Fibroblast of the aortic adventitia (primary cell): ENCODE measurements at places on chromosomes 12 and 14. TPM values are rescaled to one million over a fixed set of nuclear protein-coding genes. Genes with fewer than 3 reads are reported as not detected.
A peak's percentile ranks its signal among the peaks of the same experiment; 100 is the strongest.

- DNase-seq = no peak
These were observed 172.5 kb downstream of the GXYLT1 start for GRCh38 chr12:41972196-41972595.

The CLEC4D gene
- total RNA-seq = not detected in 2 replicates

DNA sequence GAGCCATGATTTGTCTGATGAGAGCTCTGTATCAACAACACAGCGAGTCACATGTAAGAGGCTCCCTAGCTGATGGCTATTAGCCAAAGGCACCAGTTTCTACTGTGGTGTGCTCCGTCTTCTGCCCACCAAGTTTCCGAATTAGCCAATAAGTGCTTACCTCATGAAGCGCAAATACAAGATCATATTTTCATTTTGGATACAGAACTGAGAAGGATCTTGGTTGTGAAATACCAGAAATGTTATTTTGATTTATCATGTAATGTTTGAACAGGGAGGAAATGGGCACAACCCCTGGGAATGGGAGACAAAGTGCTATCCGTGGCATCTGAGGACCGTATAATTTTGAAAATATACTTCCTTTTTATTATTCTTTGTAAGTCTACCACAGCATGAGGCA lies 234.3 kb downstream of the DACT1 start:
- peak; percentile 26 for DNase-seq

- DNase-seq = peak; percentile 18
These were observed 160.1 kb downstream of the STXBP6 start for GRCh38 chr14:24889843-24890242.

DNA sequence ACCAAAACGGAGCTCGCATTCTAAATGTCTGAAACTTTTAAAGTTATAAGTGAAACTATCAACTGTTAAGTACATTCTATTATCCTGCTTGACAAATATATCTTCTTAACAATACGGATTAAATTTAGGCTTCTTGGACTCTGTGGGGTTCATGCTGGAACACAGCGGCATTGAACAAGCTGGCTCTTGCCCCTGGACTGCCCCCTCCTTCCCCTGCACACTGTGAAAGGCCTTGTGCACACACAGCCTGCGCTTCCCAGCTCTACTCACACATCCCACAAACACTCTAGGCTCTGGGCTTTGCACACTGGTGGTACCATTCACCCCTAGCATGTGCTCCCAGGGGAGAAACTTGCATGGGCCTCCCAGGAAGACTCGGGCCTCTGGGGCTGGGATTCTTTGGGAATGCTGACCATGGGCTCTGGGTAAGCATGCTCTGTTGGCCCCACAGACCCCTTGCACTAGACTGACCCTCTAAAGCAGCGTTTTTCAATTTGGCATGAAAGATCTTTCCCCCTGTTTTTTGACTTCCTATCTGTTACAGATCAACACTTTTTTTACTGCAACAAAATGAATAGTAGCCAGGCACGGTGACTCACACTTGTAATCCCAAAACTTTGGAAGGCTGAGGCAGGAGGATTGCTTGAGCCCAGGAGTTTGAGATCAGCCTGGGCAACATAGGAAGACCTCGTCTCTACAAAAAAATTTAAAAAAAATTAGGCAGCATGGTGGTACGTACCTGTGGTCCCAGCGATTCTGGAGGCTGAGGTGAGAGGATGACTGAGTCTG lies 96.2 kb upstream of the CPM start:
- peak; percentile 48 for DNase-seq

DNA sequence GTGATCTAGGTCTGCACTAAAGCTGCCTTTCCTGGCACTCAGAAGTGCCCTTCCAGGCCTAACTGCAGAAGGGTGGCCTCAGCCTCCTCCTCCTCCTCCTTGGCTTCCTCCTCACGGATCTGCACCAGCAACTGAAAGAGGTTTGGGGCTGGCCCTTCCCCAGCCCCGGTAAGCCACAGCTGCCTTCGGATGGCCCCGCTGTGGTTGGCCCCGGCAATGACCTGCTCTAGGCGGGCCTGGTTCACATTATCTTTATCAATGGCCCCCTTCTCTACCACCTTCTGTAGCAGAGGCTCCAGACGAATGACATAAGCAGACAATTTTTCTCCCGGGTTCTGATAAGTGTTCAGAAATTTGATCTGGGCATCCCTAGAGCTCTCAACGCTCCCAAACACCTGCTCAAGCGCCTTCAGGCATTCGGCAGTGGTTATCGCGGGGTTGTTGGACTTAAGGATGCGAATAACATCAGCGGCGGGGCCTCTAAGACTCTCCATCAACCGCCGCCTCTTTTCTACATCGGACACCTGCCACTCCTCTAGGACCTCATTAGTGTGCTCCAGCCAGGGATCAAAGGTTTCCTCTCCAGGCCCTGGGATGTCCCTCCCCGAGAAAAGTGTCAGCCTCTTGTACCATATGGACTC lies 1.5 kb downstream of the PNMA1 start:
- peak; percentile 25 for DNase-seq

GRCh38 chr14:94364964-94365363 lies 23.4 kb downstream of the SERPINA1 start:
- DNase-seq = no peak

GRCh38 chr12:8780389-8780788 lies 42.0 kb upstream of the A2ML1 start:
- peak; percentile 49 for DNase-seq

- DNase-seq = no peak
These were observed 7.8 kb downstream of the RNF41 start for GRCh38 chr12:56213878-56214277.

The GPR65 gene
- total RNA-seq = 0.09 TPM in 1 of 2 replicates, not detected in the other

GRCh38 chr12:118727196-118727978 lies 254.0 kb upstream of the SRRM4 start:
- DNase-seq = no peak
